Activated naive CD4-positive, alpha-beta T cell (primary cell): ENCODE measurements at places on chromosomes 12 and 14.

- no peak for DNase-seq
Observed at GRCh38 chr12:91613223-91613779, 430.7 kb upstream of the DCN start.

- no peak for DNase-seq
Observed at GRCh38 chr14:45065540-45065939, 18.4 kb upstream of the PRPF39 start.

DNA sequence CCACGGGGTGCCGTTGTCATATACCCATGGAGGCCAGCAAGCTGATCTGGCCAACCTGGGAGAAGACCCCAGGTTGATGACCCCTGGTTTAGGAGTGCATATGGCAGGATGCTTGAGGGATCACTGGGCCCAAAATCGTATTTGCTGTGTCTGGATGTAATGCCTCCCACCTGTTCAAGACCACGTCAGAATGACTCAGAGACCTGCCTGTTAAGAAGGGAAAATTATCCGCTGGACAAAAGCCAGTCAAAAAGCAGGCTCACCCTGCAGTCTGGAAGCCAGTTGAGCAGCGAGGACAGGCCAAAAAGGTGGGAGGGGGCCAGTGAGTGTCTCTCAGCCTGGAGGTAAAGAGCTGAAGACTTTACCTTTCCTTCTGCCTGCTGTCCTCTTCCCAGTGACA lies 449.2 kb downstream of the DPF3 start:
- DNase-seq: no peak

- no peak for DNase-seq
Observed at GRCh38 chr12:118682656-118683055, 298.7 kb upstream of the SRRM4 start.

GRCh38 chr12:127083008-127083949 lies 1183.7 kb upstream of the TMEM132C start:
- no peak for DNase-seq

DNA sequence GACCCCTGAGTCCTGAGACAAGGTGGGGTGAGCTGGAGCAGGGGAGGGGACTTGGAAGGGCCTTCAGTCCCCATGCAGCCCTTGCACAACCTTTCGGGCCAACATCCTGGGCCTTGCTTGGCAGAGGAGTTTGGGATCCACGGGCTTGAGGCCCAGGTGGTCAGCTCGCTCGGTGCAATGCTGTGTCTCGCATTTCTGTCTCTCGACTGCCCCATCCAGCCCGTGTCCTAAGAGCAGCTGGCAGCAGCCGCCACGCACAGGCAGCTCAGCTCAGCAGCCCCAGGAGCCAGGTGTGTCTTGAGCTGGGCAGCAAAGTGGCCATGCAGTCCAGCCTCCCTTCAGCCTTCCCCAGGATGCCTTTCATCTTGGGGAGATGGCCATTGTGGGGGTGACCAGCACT lies 10.8 kb downstream of the PACS2 start:
- DNase-seq: no peak

GRCh38 chr14:68580671-68581070 lies 212.2 kb downstream of the ZFP36L1 start:
- DNase-seq: no peak

- no peak for DNase-seq
Observed at GRCh38 chr14:57486767-57487379, 6.8 kb downstream of the CCDC198 start.

- DNase-seq: no peak
Observed at GRCh38 chr12:28237423-28237822, 47.2 kb downstream of the CCDC91 start.

DNA sequence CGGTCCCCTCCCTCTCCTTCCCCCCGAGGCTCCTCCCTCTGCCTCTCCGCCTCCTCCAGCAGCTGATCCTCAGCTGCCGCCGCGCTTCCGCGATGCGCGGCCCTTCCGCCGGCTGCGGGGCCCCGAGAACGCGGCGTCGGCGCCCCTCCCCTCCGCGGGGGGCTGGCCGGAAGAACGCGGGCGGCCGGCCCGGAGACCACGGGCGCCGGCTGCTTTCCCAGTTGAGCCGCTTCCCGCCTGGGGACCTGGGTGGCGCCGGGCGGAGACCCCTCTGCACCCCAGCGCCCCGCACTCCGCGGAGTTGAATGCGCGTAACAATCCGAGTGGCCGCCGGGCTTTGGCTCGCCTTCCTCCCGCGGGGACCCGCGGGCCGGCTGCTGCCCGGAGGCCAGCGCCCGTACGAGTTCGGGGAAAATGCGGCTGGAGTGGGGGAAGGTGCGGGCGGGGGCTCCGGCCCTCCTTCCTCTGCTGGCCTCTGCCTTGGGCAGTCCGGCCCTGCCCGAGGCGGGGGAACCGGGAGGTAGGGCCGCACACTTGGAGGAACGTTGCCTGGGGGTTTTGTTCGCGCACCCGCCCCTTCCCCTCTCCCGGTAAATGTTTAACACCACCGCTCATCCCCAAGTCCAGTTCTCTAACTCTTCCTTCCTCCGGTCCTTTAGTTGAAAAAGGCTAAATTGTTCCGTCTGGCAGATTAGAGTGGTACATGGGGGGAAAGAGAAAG lies 393 bp upstream of the DCAF5 start:
- DNase-seq: no peak

GRCh38 chr12:68113644-68114043 lies 45.9 kb downstream of the IFNG start:
- DNase-seq: no peak

- DNase-seq: no peak
Observed at GRCh38 chr12:100017056-100017455, 32.3 kb upstream of the ANKS1B start.

DNA sequence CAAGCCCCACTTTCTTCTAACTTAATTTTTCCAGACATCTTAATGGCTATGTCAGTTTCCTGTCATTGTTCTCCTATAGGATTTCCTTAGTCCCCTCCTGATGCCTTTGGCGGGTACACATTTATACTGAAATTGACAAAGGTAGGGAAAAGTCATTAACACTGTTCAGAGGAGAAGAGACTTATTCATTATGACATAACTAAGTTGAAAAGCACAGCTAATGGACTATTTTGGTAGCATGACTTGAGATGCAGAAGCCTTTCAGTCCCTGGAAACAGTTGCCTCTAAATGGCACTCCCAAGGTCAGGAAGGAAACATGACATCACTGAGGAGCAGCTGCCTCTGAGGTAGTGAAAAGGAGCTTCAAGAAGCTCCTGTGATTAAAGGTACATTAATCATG lies 317.5 kb upstream of the KITLG start:
- no peak for DNase-seq
